ENCODE measurements at places on chromosomes 6 and 20.

- ATAC-seq: peak; percentile 83
Measured at GRCh38 chr6:121627761-121628160, 192.3 kb downstream of the GJA1 start.

DNA sequence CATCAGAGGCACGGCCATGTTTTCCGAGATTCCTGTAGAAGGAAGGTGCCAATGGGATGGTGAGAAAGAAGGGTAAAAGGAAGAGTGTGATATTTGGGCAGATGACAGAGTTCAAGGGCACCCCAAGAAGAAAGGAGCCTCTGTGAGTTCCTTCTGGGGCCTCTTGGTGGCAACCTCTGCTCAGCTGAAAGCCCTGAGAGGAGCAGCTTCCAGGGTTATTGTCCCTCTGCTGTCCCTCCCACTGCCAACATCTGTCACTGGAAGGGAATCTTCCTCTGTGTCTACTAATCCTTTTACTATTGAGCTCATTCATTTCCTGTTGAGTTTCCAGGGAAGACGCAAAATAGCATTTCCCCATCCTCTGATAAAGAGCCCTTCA is 40.0 kb upstream of the KCNK16 start:
- peak; percentile 39 for ATAC-seq

- peak; percentile 8 for ATAC-seq
Measured at GRCh38 chr6:6556161-6556737, 32.3 kb upstream of the LY86 start.

GRCh38 chr6:49806145-49806544 is 19.1 kb upstream of the PGK2 start:
- ATAC-seq: no peak

DNA sequence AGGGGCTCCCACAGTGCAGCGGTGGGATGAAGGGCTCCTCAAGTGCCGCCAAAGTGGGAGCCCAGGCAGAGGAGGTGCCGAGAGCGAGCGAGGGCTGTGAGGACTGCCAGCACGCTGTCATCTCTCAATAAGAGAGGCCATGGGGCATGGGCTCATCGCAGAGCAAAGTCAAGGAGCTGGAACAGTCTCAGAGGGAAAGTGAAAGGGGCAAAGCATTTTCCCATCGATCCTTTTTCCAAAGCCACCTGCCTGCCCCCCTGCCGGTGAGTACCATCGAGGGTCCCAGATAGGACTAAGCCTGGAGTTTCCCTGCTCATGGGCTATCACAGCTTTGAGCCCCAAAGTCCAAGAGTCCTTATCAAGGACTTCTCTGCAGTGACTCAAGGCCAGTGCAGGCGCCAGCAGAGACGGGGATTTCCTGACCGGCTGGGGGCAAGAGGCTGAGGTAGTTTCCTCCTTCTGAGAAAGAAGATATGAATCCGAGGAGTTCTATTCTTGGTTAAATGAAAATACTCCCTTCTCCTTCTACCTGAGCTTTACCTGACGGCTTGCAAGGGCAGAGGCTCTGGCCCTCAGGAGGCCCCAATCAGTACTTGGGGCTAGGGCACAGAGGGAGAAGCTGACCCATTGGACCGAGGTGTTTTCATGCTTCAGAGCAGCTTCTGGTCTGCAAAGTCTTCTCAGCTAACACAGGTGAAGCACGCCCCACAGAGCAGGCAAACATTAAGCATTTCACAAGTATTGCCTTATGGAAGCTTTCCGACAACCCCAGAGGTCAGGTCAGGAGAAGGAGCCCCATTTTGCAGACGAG is 22.6 kb downstream of the ETV7 start:
- ATAC-seq: no peak

- ATAC-seq: no peak
Measured at GRCh38 chr6:26243752-26244151, 121.2 kb upstream of the BTN3A2 start.

DNA sequence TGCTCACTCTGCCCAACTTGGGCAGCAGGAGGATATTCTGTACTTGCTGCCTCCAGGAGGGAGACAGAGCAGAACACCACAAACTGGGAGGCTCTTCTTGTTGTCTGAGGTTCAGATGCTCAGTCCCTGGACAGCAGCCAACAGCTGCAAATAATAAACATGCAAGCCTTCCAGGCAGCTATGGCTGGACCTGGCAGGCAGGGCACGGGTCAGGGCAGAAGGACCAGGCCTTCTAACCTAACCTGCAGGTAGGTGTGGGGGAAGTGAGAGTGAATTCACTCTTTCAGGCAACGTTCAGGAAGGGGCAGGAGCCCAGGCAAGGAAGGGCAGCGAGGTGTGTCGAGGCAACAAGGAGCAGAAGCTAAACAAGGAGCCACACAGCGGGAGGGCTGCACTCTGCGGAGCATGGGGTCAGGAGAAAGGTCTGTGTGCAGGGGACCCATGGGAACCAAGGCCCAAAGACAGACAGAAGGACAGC is 31.5 kb downstream of the NINL start:
- ATAC-seq: peak; percentile 32

- peak; percentile 71 for ATAC-seq
Measured at GRCh38 chr6:134288538-134289203, 29.2 kb downstream of the SGK1 start.

- ATAC-seq: no peak
Measured at GRCh38 chr20:46308258-46309157, at the start of gene CDH22. CDH22 (minus strand) TSS chr20:46308498; CDS start chr20:46251294, 57,204 bp downstream.

DNA sequence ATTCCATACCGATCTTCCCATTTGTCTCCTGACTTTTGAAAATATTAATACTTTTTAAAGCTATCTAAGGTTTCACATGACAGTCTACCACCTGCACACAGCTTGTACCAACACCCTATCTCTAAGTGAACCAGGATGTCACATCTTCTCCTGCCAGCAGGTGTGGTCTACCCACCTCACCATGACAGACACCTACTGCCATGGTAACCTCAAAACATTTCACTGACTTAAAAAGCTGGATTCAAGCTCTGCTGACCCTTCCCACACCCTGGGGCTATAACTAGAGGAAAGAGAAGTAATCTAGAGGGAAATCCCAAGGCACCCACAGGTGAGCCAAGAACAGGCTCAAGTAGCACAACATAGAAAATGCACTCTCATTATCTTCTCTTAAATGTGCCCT is 1.2 kb downstream of the SLC17A3 start:
- no peak for ATAC-seq

GRCh38 chr6:69696273-69696672 is 100.5 kb downstream of the LMBRD1 start:
- no peak for ATAC-seq

DNA sequence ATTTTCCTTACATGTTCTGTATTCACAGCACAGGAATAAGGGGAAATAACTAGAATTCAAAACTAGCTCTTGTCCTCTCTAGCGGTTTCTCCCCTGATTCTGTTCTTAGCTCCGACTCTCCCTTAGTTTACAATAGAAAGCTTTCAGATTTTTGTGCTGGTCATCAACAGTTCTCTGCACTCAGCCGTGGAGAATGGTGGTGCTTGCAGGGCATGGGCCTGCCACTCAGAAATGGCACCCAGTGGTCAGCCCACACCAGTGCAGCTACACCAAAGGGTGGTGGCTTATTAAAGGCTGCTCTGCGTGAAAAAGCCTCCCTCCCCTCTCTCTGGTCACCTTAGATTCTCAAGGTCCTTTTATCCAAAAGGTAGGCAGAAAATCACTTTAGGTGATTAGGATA is 123.5 kb downstream of the SASH1 start:
- no peak for ATAC-seq

DNA sequence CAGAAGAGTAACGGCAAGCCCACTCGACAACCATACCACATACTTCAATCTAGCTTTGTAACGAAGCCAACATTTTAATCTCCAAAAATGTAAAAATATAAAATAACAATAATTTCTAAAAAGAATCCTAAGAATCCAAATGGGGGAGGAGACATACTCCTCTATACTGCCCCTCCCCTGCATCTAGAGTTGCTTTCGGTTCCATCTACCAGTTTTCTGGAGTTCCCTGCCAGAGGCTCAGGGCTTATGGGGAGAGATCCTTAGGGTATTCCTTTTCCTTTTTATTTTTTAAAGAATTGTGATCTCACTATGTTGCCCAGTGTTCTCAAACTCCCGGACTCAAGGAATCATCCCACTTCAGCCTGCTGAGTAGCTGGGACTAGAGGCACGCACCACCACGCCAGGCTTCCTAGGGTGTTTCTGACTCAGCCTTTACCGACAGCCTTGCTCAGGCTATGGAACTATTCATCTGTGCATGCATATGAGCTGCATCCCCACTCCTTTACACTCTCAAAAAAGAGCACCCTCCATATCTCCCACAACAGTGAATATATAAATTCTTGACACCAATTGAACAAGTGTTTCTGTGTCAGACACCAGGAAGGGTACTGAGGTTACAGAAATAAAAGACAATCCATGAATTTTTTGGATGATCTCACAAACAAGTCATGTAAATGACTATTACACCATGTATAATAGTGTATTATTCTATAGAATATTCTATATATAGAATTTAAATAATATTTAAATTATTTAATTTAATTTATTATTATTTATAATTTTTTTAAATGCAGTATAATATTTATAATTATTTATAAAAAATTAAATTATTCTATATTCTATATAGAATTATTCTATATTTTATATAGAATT is 40.7 kb upstream of the UBR2 start:
- ATAC-seq: no peak

- peak; percentile 63 for ATAC-seq
Measured at GRCh38 chr6:17015551-17016381, 86.1 kb upstream of the STMND1 start.

- ATAC-seq: no peak
Measured at GRCh38 chr20:64116541-64117431, 9.4 kb upstream of the NPBWR2 start.

Measured in esophagus mucosa (tissue), 1 donor.